ENCODE measurements at places on chromosomes 7 and 10. TPM values are rescaled to one million over a fixed set of nuclear protein-coding genes. Genes with fewer than 3 reads are reported as not detected.

GRCh38 chr10:33382921-33383713 is 48.6 kb upstream of the NRP1 start:
- DNase-seq, result no peak

DNA sequence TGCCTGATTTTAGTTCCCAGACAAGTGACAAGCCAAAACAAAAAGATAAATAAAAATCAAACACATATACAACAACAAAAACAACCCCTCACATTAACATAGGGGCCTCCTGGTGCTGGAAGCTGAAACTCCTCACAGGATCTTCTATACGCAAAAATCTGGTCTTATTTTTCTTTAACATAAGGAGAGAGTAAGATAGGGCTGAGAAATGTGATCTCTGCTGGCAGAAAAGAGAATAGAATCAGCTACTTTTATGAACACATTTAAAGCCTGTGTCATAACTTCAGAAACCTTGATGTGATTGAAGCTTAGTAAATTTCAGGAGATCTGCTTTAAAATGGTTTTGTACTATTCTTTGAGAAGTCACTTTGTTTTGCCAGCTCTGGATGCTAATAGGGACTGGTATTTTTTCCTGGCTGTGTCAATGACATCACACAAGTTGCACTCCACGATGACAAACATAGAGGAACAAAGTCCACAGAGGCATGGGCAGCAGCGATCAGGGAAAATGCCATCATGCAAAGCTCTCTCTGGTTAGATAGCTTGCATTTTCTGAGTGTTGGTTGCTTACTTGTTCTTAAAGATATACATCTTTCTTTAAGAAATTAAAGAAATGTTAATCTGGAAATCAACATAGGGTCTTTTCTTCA is 176.6 kb upstream of the SP4 start:
- no peak for DNase-seq

DNA sequence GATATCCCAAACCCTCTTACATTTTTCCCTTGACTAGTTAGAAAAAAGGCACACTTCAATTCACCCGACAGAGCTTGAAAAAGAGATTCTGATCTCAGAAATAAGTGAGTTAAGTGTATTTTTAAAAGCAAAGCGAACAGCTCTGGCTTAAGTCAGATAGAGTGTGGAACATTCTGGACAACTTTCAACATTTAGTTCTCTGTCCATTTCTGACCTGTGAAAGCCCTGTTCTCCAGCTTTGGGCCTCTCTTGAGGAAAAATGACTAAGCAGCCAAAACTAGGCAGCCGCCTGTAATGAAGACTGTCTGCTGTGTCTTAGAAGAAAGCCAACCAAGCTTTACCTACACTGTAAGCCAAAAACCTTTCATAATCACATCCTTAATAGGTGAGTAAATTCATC is 50.5 kb downstream of the CDK6 start:
- DNase-seq, result no peak

DNA sequence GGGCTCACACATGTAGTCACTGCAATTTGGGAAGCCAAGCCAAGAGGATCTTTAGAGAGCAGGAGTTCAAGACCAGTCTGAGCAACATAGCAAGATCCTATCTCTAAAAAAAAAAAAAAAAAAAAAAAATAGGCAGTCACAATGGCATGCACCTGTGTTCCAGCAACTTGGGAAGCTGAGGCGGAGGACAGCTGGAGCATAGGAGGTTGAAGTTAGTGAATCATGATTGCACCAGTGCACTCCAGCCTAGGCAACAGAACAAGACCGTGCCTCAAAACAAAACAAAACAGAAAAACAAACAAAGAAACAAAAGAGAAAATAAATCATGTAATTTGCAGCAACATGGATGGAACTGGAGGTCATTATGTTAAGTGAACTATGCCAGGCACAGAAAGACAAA is 33.6 kb upstream of the BICC1 start:
- DNase-seq, result no peak

DNA sequence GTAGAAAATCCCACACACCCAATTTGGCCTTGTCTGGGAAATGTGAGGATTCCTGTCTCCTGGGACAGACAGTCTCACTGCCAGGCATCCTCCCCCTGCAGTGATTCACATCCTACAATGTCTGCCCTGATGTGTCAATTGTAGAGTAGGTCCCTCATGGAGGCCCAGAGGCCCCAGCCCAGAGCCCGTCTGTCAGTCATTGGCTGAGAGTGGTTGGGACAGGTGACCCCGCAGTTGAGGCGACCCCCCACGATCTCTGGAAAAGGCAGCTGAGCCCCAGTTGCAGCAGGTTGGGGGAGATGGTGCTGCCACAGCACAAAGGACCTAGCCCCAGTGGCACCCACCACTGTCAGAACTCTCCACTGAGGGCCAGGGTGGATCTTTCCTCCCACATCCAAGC is 84.3 kb upstream of the INSIG1 start:
- DNase-seq, result no peak

- DNase-seq, result no peak
These were observed 488.5 kb downstream of the DNAJB6 start for GRCh38 chr7:157825325-157825724.

DNA sequence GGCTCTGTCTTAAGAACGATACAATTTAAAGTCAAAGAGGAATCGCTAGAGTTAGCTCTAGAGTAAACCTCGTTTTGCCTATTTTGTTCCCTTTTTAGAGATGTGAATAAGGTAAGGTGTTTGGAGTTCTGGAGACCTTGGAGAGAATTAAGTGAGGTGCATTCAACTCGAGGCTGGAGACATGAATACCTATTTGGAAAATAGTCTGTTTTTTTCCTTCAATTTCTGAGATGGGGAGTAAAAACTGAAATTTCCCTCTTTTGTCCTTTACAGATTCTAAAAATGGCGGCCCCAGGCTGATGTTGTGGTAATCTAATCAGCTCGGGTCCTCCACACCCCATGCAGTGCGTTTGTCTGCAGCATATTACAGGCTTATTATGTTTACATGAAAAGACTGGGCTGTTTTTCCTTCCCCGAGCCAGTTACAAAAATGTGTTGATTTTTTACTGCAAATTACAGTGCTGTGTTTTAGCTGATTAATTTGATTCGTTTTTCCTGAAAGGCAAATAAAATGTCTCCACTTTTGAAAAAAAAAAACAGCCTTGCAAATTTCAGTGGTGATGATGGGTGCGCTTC is 1.5 kb downstream of the KMT2E start:
- no peak for DNase-seq

DNA sequence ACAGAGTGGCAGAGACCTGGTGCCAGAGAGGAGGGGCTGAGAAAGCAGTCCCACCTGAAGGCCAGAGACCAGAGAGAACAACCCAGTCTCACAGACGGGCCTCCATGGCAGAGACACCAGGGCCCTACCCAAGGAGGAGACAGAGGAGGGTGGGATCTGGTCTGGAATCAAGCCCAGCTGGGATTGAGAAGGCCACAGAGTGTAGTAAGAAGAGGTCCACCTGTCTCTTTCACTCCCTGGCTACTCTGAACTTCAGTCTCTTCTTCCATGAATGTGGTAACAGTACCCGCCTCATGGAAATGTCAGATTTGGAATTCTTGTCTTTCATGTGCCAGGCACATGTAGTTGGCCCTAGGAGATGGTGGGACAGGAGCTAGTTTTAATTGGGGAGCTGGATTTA is 55.6 kb downstream of the CLIP2 start:
- DNase-seq, result no peak

- no peak for DNase-seq
These were observed 5.8 kb downstream of the CDK6 start for GRCh38 chr7:92830532-92831110.

GRCh38 chr10:131186547-131187253 is 124.8 kb downstream of the TCERG1L start:
- DNase-seq, result peak; percentile 74

DNA sequence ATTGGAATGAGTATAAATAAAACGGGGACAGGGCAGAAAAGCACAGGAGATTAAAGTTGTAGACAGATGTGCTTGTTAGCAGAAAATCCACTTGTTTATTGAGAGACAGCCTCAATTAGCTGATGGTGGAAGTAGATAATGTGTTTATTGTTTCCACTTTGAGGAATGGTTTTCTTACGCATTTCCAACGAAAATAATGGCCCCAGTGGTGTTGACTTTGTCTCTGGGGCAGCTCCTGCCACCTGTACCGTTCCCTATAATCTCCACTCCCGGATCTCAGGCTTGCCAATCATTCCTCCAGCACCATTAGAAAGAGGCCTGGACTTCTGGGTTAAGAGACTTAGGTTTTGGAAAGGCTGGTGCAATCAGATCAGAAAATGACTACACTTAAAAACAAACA is 638.7 kb downstream of the PARD3 start:
- no peak for DNase-seq

DNA sequence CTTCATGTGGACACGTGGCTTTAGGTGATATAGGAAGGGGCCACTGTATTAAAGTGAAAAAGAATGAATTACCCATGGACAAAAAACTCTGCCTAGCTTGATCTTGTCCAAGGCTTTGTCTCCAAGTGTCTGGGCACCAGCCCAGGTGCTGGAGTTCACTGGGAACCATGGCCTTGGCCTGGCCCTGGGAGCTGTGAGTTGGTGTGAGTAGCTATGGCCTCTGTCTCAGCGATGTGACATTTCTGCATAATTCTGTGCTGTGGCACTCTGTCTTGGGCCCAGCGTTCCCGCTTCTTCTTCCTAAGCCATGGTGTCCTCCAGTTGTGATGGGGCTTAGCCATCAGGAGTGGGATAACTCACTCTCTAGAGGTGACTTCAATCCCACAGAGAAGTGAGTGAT is 119.0 kb upstream of the PPP2R2D start:
- DNase-seq, result no peak

DNA sequence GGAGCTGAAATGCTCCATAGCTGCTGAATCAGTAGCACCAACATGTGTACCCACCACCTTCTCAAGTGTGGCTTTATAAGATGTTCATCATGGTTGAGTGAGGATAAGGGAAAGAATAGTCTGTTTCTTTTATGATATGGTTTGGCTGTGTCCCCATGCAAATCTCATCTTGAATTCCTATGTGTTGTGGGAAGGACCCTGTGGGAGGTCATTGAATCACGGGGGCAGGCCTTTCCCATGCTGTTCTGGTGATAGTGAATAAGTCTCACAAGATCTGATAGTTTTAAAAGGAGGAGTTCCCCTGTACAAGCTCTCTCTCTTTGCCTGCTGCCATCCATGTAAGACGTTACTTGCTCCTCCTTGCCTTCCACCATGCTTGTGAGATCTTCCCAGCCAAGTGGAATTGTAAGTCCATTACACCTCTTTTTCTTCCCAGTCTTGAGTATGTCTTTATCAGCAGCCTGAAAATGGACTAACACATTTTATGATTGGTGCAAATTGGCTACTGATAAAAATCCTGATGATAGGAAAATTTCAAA is 799.9 kb downstream of the TNS3 start:
- no peak for DNase-seq

DNA sequence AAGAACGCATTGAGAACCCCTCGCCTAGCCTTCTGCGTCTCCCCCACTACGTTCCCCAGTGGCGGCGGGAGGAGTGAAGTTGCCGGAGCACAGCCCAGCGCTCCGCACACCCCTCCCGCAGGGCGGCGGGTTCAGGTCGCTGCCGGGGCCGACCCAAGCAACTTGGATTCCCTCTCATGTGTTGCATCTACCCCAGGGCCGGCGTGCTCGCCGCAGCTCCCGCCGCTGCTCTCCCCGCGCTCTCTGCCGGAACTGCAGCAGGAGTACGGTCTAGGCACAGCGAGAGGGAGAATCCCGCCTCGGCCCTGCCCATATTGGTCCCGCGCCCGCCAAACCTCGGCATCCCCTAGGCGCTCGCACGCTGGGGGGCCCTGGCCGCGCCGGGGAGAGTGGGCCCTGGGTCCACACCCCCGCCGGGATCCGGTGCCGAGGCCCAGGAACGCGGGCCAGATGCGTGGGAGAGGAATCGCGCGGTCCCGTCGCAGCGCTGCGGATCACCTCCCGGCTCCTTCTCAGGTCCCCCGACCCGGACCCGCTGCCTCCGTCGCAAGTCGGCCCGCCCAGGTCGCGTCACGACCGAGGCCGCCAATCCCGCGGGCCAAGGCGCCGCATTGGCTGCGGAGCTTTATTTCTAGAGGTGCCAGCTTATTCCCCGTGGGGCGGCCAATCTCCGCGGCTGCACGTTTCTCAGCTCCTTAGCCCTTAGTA is 648 bp upstream of the TMEM243 start:
- DNase-seq, result no peak

DNA sequence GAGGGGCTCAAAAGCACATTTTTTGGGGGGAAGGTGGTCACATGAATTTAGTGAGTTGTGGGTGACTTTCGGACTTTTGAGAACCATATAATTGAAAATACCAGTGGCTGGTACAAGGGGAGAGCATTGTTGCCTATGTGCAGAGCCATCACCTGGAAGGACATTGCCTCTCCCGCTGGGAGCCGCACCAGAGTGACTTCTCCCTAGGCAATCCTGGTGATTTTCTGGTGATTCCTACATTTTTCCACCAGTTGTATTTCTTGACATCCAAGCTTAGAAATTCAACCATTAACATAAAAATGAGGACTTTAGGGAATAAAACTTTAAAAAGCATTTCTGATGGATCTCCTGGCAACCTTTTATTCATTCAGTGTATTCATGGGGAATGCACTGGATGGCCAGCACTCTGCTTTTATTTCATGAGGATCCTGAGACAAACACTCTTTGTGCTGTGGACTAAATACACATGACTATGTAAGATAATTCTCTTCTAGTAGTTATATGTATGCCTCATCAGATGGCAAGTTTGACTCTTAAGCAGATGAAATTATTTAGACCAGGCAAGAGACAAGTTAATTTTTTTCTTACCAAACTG is 41.8 kb upstream of the MKI67 start:
- DNase-seq, result no peak

DNA sequence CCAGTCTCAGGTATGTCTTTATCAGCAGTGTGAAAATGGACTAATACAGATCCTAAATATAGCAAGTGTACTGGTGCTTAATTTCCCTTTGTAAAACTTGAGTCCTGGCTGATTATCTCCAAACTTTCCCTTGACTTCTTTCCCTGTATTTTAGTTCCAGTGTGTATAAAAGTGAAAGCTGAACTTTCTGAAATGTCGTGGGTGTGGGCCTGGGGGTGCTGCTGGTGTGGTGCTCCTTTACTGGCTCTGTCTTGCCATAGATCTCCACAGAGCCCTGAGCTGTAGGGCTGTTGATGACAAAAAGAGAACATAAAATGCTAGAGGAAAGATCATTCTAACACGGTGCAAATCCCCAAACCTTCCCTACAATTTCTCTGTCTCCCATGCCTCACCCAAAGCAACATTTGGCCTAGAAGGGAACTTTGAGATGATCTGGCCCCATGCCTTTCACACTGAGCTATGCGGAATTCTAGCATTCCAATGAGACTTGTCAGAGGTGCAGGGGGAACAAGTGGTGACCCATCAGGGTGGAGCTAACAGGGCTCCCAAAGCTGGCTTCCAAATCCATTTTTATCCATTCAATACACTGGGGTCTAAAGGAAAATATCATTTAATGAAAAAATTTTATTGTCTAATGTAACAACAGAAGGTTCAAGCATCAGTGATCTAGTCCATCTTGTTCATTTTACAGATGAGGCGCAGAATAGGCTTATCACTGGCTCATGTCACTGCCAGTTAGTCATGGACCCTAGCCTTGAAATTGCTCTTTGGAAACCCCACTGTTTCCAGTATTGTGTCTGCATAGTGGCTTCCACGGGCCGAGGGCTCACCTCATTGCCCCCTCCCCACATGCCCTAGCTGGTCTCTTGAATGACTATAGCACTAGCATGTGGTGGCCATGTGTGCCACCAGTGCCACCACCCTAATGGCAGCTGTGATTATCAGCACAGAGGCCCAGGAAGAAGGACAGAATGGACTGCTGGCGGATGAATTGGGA is 1000.9 kb downstream of the LRMDA start:
- DNase-seq, result no peak

Gene ARHGAP19
- 3.9 TPM for total RNA-seq

Gene PAX4
- total RNA-seq, result not detected

Gene AGR2
- not detected for total RNA-seq

Gene CDNF
- total RNA-seq, result 7.4 TPM

Gene PODXL
- 26.0 TPM for total RNA-seq

Gene HOXA6
- 1.7 TPM for total RNA-seq

Gene MYL10
- total RNA-seq, result not detected
